ENCODE measurements at places on chromosomes 12 and 14.

GRCh38 chr12:119177724-119178380, 879 bp upstream of the HSPB8 start:
- no peak for DNase-seq

- DNase-seq, result no peak
Measured at GRCh38 chr12:88638966-88639760, 58.9 kb upstream of the KITLG start.

DNA sequence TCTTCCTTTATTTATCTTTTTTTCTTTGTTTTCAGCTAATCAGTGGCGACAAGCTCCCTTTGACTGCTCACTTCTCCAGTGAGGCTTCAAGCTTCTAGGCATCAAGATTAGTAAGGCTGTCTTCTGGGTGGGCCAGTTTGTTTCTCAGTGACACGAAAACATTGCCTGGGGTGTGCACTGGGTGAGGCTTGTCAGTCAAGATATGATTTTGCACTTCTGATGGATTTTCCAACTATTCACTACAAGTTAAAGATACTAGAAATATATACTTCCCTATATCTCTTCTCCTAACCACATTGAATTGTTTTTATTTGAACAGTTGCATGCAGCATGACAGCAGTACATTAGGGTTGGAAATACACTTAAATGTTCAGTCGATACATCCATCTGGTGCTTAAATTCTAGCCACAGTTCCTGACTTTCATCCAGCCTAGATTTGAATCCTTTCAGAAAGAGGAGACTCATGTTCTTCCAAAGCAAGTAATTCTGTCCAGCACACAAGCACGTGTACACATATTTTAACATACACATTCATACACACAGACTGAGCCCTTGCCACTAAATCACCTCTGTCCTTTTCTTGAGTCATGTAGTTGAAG, 275.6 kb upstream of the NOVA1 start:
- no peak for DNase-seq

DNA sequence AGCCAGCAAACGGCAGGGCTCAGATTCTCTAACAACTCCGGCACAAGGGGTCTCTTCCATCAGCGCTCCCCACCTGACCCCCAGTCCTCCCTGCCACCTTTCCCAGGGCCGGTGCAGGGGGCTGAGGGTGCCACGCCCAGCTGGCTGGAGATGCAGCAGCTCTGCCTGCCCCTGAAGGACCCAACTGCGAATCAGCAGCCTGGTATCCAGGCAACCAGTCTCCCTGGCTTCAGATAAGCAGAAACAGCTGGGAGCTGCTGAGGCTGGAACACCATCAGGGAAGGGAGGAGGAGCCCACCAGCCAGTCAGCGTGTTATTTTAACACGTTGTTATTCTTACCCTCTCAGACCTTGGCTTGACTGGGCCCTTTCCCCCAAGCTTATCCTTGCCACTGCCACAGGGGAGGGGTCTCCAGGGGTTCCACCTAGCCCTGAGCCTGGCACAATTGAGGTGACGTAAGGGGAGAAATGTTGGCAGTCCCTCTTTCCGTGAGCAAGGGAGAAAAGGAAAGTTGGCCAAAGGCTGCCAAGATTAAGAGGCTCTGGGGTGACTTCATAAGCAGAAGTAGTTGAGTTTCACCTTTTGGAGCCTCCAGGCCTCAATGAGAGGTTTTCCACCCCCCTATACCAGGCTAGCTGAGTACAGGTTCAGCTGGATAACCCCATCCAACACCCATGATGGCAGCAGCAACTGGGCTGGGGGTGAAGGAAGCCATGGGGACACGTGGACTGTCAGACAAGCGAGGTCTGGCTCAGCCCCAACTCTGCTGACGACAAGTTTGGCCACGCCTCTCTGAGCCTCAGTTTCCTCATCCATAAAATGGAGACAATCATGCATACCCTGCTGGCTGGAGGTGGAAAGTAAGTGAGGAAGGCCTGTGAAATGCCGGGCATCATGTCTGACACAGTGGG, 91.1 kb downstream of the IRF2BPL start:
- DNase-seq, result no peak

DNA sequence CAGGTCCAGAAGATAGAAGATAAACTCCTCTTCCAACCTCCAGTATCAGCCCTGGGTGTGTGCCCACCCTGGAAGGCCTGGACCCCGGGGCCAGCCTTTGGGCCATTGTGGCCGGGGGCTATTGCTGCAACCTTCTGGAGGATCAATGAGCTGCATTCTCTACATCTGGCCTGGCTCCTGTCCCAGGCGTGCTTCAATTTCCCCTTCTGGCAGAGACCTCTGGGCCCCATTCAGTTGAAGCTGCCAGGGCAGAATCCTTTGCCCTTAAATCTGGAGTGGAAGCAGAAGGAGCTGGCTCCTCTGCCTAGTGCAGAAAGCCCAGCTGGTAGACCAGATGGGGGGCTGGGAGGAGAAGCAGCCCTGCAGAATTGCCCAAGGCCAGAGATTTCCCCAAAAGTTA, 10.0 kb downstream of the NYNRIN start:
- no peak for DNase-seq

GRCh38 chr14:48401321-48401720, 725.9 kb upstream of the MDGA2 start:
- no peak for DNase-seq

- no peak for DNase-seq
Measured at GRCh38 chr12:130879212-130879686, 7.4 kb downstream of the RAN start.

GRCh38 chr12:105822131-105823105, 316.3 kb downstream of the NUAK1 start:
- no peak for DNase-seq

GRCh38 chr12:116015525-116015924, 262.0 kb downstream of the MED13L start:
- DNase-seq, result no peak

DNA sequence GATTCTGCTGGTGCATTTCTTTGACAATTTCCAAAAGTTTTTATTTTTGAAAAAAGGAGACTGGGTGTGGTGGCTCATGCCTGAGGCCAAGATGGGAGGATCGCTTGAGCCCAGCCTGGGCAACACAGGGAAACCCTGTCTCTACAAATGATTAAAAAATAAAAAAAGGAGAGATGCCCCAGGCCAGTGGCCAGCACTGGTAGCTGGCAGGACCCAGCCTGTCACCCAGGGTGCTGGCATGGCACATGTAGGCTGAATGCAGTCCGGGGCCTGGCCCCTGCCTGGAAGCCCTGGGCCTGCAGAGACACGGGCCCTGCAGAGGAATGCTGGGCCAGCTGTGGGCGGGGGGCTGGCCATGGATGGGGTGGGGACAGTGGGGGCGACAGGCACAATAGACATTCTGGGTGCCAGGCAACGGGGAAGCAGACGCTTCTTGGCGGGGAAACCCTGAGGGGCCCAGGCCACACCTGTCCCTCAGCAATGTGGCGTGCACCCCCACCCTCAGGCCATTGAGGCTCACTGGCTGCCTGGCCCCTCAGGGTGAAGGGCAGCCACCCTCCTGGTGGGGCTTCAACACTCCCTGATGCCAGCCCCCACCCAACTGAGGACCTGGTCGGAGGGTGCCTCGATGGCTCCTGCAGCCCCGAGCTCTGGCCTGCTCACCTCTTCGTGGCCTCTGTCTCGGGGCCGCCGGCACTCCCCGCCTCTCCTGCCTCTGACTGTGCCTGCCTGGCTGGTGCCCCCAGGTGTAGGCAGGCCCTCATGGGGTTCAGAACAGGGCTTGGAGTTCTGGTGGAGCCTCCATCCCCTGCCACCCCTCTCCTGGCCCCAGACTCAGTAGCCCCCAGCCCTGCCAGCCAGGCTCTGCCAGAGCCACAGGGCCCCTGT, 12.1 kb downstream of the TRMT61A start:
- DNase-seq, result no peak

DNA sequence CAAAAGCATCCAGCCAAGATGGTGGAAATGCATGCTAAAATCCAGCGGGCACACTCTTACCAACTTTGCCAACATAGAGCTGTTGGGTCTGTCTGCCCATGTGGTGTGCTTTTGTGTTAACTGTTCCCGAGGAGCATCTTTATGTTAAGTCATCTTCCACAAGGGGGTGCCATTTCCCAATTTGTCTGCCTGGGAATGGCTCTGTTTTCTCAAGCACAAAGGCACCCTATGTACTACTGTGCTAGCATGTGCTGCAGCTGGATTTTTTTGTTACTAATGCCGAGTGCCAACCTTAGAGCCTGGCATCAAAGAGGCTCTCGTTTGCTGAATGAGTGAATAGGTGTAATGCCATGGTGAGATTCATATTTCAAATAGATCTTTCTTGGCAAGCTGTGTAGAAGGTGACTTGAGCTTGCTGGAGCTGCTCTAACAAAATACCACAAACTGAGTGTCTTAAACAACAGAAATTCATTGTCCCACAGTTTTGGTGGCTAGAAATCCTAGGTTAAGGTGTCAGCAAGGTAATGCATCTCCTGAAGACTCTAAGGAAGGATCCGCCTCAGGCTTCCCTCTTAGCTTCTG, 74.3 kb downstream of the TRHDE start:
- DNase-seq, result peak; percentile 22

DNA sequence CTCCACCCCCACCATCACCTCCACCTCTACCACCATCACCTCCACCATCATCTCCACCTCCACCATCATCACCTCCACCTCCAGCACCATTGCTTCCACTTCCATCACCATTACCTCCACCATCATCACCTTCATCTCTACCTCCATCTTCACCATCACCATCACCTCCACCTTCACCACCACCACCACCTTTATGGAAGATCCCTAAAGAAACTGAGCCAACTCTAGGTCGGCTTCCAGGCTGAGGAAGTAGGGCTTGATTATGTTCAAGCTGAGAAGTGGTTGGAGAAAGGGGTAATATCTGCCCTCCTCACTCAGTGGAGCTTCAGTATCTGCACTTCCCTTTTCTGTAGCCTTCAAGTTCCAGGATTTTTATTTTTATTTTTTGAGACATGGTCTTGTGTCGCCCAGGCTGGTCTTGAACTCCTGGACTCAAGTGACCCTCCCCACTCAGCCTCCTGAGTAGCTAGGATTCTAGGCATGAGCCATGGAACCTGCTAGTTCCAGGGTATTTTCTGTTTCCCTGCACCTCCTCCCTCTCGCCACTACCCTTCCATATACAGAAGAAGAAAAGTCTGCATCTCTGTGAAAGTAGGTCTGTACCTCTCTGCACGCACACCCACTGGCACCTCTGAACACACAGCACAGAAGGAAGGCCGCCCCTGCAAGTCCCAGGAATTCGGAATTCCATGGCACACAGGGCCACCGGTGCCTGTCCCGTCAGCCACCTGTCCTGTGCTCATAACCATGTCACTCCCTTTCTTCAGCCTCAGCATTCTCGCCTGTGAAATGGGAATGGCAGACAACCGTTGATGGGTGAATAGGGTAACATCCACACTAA, 5.9 kb downstream of the ZBTB42 start:
- no peak for DNase-seq

GRCh38 chr12:76879710-76880518, 1.1 kb upstream of the CSRP2 start:
- no peak for DNase-seq

- no peak for DNase-seq
Measured at GRCh38 chr12:71061451-71061850, 96.3 kb downstream of the TSPAN8 start.

DNA sequence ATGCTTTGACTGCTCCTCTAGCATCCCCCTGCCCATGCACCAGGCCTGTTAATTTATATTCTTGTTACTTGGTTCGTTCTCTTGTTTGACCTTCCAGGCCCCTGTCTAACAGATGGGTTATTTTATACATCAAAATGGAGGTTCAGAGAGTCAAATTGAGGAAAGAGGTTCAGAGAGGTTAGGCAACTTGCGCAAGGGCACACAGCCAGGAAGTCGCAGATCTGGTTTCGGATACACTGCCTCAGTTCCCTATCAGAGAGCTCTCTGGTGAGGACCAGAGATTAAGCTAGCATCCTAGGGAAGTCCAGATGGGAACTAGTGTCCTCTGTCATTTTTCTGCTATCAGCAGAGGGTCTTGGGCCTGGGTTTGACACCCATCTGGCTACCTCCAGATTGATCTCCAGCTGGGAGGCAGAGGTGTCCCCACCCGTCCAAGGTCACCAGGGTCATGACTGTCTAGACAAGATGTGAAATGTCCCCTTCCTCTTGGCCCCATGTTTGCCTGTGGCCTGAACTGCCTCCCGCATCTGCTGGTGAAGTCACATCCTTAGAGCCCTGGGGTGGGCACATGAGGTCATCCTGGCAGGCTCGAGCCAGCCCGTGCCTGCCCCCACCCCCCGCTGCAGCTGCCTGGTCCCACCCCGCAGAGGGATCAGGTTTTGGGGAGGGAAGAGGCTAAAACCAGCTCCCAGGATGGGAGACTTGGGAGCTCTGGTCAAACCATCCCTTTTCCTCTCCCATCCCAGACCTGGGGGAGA, 84.3 kb upstream of the NCOR2 start:
- no peak for DNase-seq

GRCh38 chr14:100297320-100298300, 8.6 kb downstream of the SLC25A29 start:
- DNase-seq, result no peak

GRCh38 chr12:89980236-89980635, 271.6 kb upstream of the ATP2B1 start:
- DNase-seq, result no peak

- no peak for DNase-seq
Measured at GRCh38 chr14:96274543-96274942, 18.5 kb downstream of the BDKRB1 start.

- no peak for DNase-seq
Measured at GRCh38 chr12:112711507-112711906, 80.0 kb upstream of the RPH3A start.

GRCh38 chr12:55039395-55040354, 19.9 kb downstream of the NEUROD4 start:
- DNase-seq, result no peak

DNA sequence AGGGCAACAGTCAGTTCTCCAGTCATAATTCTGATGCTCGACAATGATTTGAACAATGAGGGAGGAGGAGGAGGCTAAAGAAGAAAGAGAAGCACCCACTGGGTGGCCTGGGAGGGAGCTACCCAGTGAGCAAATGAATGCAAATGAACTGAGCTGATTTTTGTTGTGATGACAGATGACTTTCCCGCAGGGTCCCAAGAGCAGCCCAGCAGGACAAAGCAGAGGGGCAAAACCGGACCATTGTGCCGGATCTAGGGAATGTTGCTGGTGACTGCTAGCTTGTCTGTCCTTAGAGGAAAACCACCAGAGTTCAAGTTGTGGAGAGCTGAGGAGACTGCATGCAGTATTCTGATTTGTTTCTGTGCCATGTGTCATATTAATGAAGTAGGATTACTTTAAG, 162.8 kb downstream of the MON2 start:
- no peak for DNase-seq

DNA sequence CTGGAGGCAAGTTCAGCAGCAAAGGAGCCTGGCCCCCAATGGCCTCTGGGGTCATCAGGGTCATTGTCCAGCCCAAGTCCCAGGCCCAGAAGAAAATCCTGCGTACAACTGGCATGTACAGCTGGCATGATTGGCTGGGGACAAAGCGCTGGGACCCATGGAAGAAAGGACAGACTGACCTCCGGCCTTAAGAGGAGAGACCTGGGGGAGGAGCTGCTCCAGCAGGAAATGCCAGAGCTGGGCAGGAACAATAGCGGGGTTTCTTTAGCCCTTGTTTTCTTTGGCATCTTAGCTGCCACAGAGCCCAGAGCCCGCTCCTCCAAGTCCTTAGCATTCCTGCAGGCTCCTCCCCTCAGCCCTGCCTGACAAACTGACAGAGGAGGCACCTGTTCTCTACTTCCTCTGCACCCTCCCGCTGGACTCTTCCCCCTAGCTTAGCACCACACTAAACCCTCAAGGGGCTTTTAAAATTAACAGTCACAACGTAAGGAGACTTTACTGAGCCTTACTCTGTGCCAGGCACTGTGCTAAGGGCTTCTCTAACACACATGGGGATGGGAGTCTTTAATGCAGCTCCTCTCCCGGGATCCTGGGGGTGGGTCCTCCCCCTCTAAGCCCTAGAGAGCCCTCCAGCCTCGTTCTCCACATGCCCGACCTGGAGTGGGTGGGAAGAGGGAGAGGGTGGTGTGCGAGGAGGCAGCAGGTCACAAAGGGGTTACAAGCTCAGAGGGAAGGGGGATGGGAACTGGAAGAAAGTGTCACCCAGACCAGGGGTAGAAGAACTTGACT, 1.8 kb upstream of the AQP5 start:
- DNase-seq, result peak; percentile 73
